ENCODE measurements at places on chromosomes 1 and 21.
A peak's percentile ranks its signal among the peaks of the same experiment; 100 is the strongest.

DNA sequence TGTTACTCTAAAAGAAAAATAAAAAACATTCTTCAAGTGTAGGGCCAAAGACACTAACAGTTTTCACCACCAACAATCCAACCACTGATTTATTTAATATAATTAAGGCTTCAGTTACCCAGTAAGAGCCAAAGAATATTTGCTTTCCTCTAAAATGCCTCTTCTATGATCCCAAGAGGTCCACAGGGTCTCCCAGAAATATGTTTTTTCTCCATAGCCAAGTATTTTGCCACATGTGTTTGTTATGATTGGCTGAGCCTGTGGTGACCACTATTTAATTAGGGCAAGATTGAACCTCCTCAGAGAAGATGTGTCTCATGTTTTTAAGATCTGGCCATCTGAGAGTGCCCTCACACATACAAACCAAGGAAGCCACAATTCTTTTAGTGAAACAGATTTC, 135.9 kb downstream of the TPR start:
- no peak for DNase-seq

GRCh38 chr1:231602673-231602984, 24.0 kb upstream of the DISC1 start:
- no peak for DNase-seq

GRCh38 chr1:101344745-101345144, 107.9 kb downstream of the S1PR1 start:
- no peak for DNase-seq

GRCh38 chr21:46173573-46173972, 10.7 kb downstream of the SPATC1L start:
- no peak for DNase-seq

GRCh38 chr1:38613996-38614395, 245.6 kb downstream of the RRAGC start:
- DNase-seq = no peak

GRCh38 chr1:200448034-200448762, 38.4 kb upstream of the ZNF281 start:
- DNase-seq = no peak

- DNase-seq = peak; percentile 22
These were observed 16.1 kb downstream of the C1orf52 start for GRCh38 chr1:85243372-85243771.

GRCh38 chr1:155009221-155009711, 6.7 kb downstream of the ZBTB7B start:
- no peak for DNase-seq

Data from NCI-H69 (cell line).